ENCODE measurements at places on chromosomes 1 and 21. TPM values are rescaled to one million over a fixed set of nuclear protein-coding genes. Genes with fewer than 3 reads are reported as not detected.

LCE6A gene
- not detected for polyA plus RNA-seq

KPRP gene
- not detected for polyA plus RNA-seq

TMIGD3 gene
- 0.66 TPM for polyA plus RNA-seq

PLA2G2F gene
- not detected for polyA plus RNA-seq

TESK2 gene
- polyA plus RNA-seq = 2.5 TPM

NECTIN4 gene
- polyA plus RNA-seq = not detected

BGLAP gene
- 1.6 TPM for polyA plus RNA-seq

SPRR2B gene
- polyA plus RNA-seq = not detected

SH2D5 gene
- 0.45 TPM for polyA plus RNA-seq

GPR52 gene
- polyA plus RNA-seq = not detected

F11R gene
- 12.3 TPM for polyA plus RNA-seq

ZP4 gene
- not detected for polyA plus RNA-seq

OR2L8 gene
- not detected for polyA plus RNA-seq

NBPF10 gene
- polyA plus RNA-seq = 1.5 TPM

FAM72B gene
- 5.0 TPM for polyA plus RNA-seq

SYT14 gene
- polyA plus RNA-seq = 3.0 TPM

FAM151A gene
- polyA plus RNA-seq = 0.79 TPM

SLC45A1 gene
- polyA plus RNA-seq = 0.98 TPM

RBM11 gene
- polyA plus RNA-seq = not detected

UBASH3A gene
- polyA plus RNA-seq = not detected

CYP4A22 gene
- polyA plus RNA-seq = not detected

RORC gene
- 7.8 TPM for polyA plus RNA-seq

MYBPH gene
- polyA plus RNA-seq = 554 TPM

All from muscle of leg (tissue), 16 donors.